ENCODE measurements at places on chromosomes 6 and 20.

- DNase-seq = no peak
These were observed 30.6 kb upstream of the PIM1 start for GRCh38 chr6:37139230-37139962.

GRCh38 chr6:155450240-155450581, 5.4 kb downstream of the NOX3 start:
- DNase-seq = no peak

- DNase-seq = no peak
These were observed 10.8 kb upstream of the NHSL1 start for GRCh38 chr6:138510093-138510492.

DNA sequence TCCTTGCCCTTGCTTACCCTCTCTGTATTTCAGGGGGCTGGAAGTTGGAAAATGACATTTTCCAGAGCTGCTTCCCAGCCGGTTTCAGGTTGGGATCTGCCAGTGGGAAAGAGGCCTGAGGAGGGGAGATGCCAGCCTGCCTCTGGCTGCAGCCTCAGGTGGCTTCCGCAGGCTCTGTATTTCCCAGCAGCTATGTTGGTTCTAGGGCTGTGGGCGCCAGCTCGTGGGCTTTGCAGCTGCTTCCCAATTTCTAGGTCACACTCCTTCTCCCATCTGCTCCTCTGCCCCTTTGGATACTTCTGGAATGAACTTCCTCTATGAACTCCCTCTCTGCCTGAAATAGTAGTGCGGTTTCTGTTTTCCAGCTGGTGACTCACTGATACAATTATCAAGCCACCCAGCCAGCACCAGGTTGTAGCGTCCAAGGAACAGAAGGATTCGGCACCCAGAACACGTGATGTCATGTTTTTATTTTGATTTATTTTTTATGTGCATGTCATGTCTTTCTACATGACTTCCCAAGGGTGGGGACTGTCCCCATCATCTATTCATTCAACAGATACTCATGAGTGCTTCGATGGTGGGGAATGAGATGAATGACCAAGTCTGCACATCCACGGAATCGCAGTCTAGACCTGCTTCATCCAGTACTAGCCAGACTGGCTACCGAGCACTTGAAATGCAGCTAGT, 38.0 kb downstream of the TGM2 start:
- no peak for DNase-seq

DNA sequence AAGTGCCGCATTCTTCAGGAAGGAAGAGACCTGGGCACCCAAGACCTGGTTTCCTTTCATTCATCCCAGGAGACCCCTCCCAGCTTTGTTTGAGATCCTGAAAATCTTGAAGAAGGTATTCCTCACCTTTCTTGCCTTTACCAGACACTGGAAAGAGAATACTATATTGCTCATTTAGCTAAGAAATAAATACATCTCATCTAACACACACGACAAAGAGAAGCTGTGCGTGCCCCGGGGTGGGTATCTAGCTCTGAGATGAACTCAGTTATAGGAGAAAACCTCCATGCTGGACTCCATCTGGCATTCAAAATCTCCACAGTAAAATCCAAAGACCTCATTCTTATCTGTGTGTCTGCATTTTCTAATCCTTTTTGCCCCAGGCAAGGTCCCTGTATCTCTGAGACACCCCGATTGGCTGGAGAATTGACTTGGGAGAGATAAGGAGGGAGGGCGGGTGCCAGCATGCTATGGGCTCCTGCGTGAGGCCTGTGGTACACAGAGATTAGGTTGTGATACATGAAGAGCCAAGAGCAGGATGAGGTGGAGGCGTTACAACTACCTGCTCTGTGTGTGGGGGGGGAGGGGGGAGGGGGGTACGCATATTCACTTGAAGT, 4.8 kb downstream of the MUC21 start:
- no peak for DNase-seq

DNA sequence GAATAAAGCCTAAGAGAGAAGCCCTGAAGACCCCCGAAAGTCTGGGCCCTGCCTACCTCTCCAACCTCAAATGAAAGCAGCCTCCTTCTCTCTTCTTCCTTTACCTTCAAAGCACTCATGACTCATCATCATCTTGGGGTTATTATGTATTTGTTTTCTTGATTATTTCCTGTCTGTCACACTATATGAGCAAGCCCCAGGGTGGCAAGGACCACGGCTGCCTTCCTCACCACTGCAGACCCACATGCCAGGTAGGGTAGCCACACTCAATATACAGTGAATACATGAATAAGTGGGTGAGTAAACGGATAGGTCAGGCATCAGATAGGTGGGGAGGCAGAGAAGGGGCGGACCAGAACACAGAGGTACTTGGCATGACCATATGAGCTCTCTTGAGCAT, 8.8 kb downstream of the WFDC3 start:
- DNase-seq = no peak
